ENCODE measurements at places on chromosomes 3 and 15. TPM values are rescaled to one million over a fixed set of nuclear protein-coding genes. Genes with fewer than 3 reads are reported as not detected.

- H3K4me3 ChIP-seq = no peak overlapping the region
- no peak overlapping the region for H3K27ac ChIP-seq
- H3K27me3 ChIP-seq = no peaks in the 10 kb centered on the region
- no peaks in the 10 kb centered on the region for H3K36me3 ChIP-seq
- no peaks in the 10 kb centered on the region for H3K4me1 ChIP-seq
Observed at GRCh38 chr15:90211440-90212143, 10.5 kb downstream of the SEMA4B start.

GRCh38 chr3:169467751-169468150 lies 195.8 kb downstream of the MECOM start:
- no peak overlapping the region for H3K27ac ChIP-seq
- H3K27me3 ChIP-seq = no peaks in the 10 kb centered on the region
- no peak overlapping the region for H3K4me3 ChIP-seq

DNA sequence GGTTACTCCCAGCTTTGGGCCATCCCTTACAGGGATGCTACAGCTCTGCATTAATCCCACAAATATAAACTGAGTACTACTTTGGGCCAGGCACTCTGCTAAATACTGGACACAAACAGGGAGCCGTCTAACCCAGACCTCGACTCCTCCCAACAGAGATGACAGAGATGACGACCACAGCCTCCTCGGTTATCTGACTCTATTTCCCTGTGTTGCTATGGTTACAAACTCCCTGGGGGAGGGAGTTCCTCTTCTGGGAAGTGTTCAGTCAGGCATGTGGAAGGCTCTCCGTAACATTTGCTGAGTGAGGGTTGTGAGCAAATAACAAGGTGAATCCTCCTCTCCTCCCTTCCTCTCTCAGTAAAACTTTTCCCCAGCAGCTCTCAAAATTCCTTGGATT lies 6.7 kb upstream of the CMTM7 start:
- H3K27ac ChIP-seq = no peak overlapping the region
- no peaks in the 10 kb centered on the region for H3K36me3 ChIP-seq
- no peak for DNase-seq
- no peaks in the 10 kb centered on the region for H3K27me3 ChIP-seq

DNA sequence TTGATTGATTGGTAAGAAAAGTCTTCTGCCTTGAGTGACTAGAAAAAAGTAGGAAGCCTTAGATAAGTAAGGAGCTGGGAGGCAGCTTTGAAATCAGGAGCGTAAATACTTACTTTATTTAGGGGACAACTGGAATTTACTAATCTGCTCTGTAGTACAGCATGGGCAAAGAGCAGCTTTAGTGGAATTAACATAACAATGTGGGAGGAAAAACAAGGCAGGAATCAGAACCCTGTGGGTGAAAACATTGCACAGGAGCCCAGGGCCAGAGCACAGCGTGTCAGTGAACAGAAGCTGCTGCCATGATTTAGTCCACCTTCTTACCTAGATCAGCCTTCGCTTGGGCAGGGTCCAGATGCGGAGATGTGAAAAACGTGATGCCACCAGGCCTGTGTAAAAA lies 14.6 kb downstream of the FMN1 start:
- H3K27ac ChIP-seq = no peak overlapping the region
- no peak overlapping the region for H3K4me3 ChIP-seq
- no peaks in the 10 kb centered on the region for H3K27me3 ChIP-seq
- H3K36me3 ChIP-seq = no peaks in the 10 kb centered on the region

DNA sequence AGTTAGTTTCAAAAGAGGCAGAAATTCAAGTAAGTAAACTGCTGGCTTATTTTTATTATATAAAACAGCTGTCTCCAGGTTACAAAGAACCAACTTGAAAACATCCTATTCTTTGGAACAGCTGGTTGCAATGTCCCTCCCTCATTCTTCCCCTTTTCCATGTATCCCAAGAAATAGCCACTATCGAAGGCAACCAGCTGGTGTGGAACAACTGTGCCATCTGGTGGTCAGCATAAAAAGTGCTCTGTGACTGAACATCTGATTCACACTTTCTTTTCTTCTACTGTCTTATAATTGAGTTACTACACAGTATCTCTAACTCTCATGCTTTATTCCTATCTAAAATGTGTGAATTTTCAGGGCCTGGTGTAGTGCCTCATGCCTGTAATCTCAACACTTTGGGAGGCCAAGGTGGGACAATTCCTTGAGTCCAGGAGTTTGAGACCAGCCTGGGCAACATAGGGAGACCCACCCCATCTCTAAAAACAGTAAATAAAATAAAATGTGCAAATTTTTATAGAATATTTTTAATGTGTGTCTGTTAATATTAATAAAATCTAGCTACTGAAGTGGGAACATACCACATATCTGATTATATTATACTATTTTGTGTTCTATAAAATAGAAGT lies 9.6 kb downstream of the OSBPL11 start:
- H3K4me1 ChIP-seq = peaks cover 56% of the 10 kb centered on the region
- H3K27me3 ChIP-seq = no peaks in the 10 kb centered on the region
- H3K36me3 ChIP-seq = no peaks in the 10 kb centered on the region
- no peak overlapping the region for H3K27ac ChIP-seq
- no peak overlapping the region for H3K4me3 ChIP-seq

DNA sequence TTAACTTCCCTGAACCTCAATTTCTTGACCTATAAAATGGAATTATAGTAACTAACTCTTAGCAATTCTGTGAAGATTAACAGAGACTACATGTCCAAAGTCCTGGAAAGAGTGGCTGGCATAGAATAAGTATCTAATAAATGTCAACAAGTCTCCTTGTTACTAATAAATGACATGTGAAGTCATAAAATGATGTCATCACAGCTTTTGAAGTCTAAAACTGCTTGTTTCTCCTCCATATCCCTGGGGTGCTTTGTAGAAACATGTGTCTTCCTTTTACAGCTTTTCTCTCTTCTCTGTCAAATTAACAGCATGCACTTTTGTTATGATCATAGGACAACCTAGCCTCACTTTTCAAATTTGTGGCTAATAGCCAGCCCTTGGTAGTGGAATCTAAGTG lies 510.2 kb downstream of the NTRK3 start:
- H3K36me3 ChIP-seq = no peaks in the 10 kb centered on the region
- DNase-seq = no peak
- no peaks in the 10 kb centered on the region for H3K4me1 ChIP-seq
- no peaks in the 10 kb centered on the region for H3K27me3 ChIP-seq

- no peak overlapping the region for H3K4me3 ChIP-seq
- H3K27me3 ChIP-seq = no peaks in the 10 kb centered on the region
- DNase-seq = no peak
Observed at GRCh38 chr3:143855183-143855582, 6.9 kb upstream of the SLC9A9 start.

NMNAT3 gene
- 9.7 TPM for total RNA-seq

GRCh38 chr3:44186111-44186672 lies 55.5 kb upstream of the TOPAZ1 start:
- no peaks in the 10 kb centered on the region for H3K27me3 ChIP-seq
- H3K4me3 ChIP-seq = no peak overlapping the region
- H3K36me3 ChIP-seq = no peaks in the 10 kb centered on the region
- no peak for DNase-seq
- H3K4me1 ChIP-seq = peaks cover 10% of the 10 kb centered on the region

GRCh38 chr3:12829886-12830784 lies 11.2 kb downstream of the RPL32 start:
- peaks cover 19% of the 10 kb centered on the region for H3K36me3 ChIP-seq
- H3K4me3 ChIP-seq = no peak overlapping the region
- DNase-seq = no peak
- H3K27ac ChIP-seq = no peak overlapping the region

DNA sequence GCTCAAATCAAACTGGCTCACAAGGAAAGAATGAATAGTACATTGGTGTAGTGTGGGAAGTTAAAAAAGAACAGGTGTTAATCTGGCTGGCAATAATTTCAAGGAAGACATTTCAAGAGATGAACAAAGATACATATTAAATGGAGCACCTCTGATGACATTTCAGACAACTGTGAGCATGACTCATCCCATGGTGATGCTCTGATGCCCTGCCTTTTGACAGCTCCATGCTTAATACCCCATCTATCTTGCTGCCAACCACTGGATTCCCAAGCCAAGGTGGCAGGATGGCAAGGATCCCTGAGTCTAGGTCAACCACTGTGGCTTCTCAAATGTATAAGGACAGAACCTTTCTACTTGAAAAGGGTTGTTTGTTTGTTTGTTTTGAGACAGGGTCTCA lies 29.3 kb downstream of the LRRC2 start:
- no peaks in the 10 kb centered on the region for H3K27me3 ChIP-seq
- H3K4me3 ChIP-seq = no peak overlapping the region
- H3K4me1 ChIP-seq = peaks cover 34% of the 10 kb centered on the region
- peaks cover 3% of the 10 kb centered on the region for H3K36me3 ChIP-seq
- DNase-seq = peak; percentile 27
- H3K27ac ChIP-seq = peak overlapping the region; percentile 82

GOLGA8O gene
- total RNA-seq = 0.32 TPM

- H3K27me3 ChIP-seq = no peaks in the 10 kb centered on the region
- H3K4me1 ChIP-seq = no peaks in the 10 kb centered on the region
- no peak overlapping the region for H3K4me3 ChIP-seq
- no peaks in the 10 kb centered on the region for H3K36me3 ChIP-seq
- H3K27ac ChIP-seq = no peak overlapping the region
Observed at GRCh38 chr3:185702262-185703225, 116.4 kb downstream of the SENP2 start.

Data from psoas muscle (tissue), 8 donors.